Mesenteric fat pad (tissue), 1 donor: ENCODE measurements at places on chromosomes 6 and 20.

DNA sequence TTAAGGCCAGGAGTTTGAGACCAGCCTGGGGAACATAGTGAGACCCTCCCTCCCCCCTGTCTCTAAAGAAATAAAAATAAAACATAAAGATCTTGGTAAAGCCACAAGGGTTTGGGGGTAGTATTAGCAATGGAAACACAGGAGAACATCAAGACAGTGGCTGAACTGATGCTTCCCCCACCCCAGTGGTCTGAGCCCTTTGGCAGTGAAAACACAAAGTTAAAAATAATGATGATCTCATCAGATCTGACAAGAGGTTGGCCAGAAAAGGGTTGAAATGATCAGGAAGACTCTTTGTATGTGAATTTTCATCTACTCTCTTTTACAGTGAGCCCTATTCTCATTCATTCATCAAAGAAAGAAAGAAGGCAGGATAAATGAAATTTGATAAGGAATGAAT lies 93.7 kb downstream of the KCNB1 start:
- DNase-seq, result no peak

- no peak for DNase-seq
Measured at GRCh38 chr6:125693480-125693879, 56.0 kb upstream of the HEY2 start.

GRCh38 chr6:123417535-123417934 lies 219.2 kb downstream of the TRDN start:
- DNase-seq, result no peak

DNA sequence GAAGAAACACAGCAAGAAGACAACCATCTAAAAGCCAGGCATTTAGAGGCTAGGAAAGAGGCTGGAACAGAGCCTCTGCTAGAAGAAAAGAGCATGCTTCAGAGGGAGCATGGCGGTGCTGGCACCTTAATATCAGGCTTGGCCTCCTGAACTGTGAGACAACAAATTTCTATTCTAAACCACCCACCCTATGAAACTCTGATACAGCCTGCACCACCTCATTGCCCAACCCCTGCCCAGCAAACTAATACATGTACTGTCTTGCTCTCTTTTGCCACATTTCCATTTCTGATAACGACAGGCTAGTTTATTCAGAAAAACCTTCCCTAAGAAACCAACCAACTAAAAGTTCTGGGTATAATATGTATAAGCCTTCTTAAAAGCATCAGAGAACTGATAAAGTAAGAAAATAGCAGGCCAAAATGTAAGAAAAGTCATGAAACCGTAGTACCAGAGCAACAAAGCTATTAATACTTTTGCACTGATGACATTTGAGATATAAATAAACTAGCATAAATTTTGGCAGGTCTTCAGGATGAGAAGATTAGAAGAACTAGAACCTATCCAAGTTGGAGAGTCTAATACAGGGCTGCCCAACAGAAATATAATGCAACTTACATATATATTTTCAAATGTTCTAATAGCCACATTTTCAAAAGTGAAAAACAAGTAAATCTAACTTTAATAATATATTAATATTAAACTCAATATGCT lies 184.7 kb upstream of the HSF2 start:
- no peak for DNase-seq

DNA sequence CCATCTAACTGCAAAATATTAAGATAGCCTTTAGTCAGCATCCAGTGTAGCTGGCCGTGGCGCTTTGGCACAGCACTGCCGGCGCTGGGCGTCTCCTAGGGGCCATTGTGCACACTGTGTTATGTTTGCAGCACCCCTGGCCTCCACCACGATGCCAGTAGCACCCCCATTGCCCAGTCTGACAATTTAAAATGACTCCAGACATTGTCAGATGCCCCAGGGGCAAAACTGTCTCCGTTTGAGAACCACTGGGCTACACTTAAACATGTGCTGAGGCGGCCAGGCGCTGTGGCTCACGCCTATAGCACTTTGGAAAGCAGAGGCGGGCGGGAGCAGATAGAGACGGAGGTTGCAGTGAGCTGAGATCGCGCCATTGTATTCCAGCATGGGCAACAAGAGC lies 6.0 kb upstream of the MTG2 start:
- DNase-seq, result no peak

DNA sequence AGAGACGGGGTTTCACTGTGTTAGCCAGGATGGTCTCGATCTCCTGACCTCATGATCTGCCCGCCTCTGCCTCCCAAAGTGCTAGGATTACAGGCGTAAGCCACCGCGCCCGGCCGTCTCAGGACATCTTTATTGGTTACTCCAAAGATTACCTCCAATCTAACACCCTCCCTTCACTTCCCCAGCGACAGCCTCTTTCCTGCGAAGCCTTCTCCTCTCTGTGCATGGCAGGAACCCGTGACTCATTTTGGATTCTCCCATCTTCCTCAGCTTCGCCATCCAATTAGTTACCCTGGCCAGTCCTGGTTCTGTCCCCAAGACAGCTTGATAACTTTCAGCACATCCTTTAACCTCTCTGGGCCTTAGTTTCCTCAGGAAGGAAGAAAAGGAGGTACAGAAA lies 51.3 kb upstream of the TOX2 start:
- DNase-seq, result no peak

- DNase-seq, result no peak
Measured at GRCh38 chr6:19906171-19906570, 69.0 kb downstream of the ID4 start.

GRCh38 chr6:127855542-127856159 lies 45.2 kb downstream of the THEMIS start:
- no peak for DNase-seq

- no peak for DNase-seq
Measured at GRCh38 chr6:17381424-17382147, 11.8 kb upstream of the CAP2 start.

GRCh38 chr6:102631921-102632320 lies 1238.4 kb downstream of the GRIK2 start:
- no peak for DNase-seq

- DNase-seq, result no peak
Measured at GRCh38 chr20:41362748-41363140, 3.9 kb downstream of the EMILIN3 start.

- no peak for DNase-seq
Measured at GRCh38 chr6:128500749-128501600, 19.4 kb downstream of the PTPRK start.

- no peak for DNase-seq
Measured at GRCh38 chr6:141483598-141484061, 649.1 kb upstream of the GJE1 start.

DNA sequence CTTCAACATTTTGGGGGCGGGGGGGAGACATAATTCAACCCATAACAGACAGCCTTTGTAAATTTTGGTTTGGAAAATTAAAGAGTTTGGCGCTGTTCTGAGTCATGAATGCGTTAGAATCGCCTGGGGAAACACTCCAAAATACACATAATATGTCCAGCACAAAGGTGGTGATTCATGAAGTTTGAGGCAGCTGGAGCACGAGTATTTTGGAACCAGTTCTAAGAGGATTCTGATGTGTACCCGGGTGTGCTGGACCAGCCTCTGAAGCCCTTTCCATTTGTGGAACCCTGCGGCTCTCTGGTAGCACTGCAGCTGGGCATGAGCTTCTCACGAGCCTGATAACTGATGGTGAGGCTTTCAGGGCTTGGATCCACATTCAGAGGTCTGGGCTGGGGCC lies 4.7 kb downstream of the GMPR start:
- DNase-seq, result no peak

DNA sequence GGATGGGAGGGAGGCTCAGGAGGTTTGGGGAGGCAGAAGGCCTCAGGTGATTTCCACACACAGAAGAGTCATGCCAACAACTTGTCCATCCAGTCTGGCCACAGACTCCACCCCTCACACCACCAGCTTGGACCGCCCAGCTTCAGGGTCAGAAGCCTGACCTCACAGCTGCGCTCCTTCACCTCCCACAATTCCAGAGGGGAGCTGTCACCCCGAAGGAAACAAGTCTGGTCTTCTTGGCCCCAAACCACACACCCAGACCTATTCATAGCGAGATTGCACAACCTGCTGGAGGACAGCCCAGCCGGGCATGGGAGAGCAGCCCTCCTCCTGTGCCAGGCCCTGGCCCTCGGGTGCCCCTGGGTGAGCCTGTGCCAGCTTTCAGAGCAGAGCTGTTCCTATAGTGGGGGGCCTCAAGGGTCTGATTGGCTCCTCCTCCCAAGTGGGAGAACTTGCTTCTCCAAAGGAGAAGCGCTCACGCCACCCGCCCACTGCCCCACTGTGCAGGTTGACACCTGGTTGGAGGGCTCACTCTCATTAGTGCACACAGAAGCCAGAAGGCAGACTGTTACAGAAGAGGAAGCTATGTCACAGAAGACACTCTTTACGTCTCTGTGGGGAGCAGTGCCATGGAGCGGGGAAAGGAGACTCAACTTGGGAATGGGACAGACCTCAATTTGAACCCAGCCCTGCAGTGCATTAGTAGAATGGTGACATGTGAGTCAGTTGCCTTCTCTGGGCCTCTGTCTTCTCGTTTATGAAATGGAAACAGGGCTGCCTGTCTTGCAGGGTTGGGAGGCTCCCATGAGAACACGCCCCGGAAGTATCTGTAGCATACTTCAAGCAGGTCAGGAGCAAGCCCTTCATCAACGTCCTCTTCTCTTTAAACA lies 128.8 kb downstream of the FOXO3 start:
- DNase-seq, result no peak

DNA sequence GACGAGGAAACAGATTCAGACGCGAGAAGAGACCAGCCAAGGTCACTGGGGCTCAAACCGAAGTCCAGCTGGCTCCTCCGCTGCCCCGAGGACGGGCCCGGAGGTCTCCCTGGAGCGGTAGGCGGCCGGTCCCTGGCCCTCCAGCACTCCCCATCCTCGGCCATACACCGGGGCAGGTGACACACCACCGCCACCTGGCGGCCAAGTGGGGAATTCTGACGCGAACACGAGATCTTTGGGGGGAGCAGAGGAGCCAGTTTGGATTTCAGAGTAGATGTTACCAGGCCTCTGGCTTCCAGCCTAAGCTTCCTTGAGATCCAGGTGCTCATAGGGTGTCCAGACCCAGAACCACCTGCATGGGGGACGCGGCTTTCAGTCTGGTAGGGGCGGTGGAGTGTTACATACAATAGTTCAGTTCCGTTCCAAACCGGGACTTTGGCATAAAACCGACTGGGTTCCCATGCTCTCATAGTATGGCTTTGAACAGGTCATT lies 16.1 kb downstream of the BPIFB1 start:
- no peak for DNase-seq

GRCh38 chr20:15930311-15931305 lies 642.6 kb downstream of the KIF16B start:
- DNase-seq, result no peak

DNA sequence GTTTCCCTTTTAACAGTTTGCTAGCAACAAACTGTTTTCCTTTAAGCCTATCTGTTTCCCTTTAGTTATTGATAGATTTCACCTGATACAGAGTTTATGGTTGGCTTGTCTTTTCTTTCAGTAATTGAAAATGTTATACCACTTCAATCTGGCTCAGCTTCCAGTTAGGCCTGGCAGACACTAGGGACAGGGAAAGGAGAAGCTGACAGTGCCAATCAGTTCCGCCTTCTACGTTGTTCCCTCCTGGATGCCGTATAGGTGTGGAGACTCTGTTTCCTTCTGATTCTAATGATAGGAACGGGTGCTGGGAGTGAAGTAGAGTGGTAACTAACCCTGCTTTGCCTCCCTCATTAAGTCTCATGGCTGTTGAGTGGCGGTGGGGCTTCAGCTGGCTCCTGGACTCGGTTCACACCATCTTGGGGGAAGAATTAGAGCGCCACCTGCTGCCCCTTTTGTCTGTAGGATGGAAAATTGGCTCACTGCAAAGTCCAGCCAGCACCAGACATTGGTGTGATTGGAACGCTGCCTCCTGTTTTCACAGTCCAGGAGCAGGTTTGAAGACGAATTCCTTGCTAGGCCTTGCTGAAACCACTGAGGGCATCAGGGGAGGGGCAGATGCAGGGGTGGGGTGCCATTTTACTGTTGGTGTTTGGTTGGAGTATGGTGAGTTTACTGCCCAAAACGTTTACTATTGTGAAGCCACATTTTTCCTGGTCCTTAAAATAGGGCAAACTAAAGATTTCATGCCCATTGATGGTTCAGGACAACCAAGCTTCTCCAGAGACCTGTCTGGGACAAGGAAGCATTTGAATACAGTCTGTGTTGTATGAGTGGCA lies 1729.5 kb downstream of the GRIK2 start:
- no peak for DNase-seq

GRCh38 chr20:32052778-32053362 lies 828 bp downstream of the HCK start:
- DNase-seq, result peak; percentile 93

DNA sequence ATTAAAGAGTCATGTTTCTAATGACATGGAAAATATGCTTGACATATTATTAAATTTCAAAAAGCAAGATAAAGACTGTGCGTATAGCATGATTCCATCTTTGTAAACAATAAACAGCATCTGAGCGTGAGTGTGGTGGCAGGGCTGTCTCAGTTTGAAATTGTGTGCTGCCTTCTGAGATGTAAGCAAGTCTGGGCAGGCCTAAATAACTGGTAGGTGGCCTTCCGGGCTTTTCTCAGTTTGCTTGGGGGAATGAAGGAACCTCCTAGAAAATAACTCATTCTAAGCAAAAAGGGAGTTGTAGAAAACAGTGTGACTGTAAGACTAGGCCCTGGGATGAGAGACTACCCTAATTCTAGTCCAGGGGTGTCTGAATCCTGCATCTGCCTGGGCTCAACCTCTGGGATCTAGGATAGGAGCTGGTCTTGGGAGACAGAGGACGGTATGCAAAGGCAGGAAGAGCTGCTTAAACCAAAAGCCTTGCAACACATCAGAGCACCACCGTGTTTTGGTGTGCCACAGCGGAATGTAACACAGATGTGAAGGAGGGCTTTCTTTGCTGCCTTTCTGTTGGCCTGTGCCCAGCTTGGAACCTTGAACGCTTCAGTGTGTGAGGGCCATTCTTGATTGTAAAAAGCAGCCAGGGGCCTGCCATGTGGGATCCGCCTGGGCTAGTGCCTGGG lies 63.5 kb upstream of the L3MBTL3 start:
- DNase-seq, result no peak

GRCh38 chr6:5279891-5280338 lies 18.6 kb downstream of the FARS2 start:
- DNase-seq, result no peak

- no peak for DNase-seq
Measured at GRCh38 chr6:78599526-78599925, 267.8 kb upstream of the IRAK1BP1 start.

DNA sequence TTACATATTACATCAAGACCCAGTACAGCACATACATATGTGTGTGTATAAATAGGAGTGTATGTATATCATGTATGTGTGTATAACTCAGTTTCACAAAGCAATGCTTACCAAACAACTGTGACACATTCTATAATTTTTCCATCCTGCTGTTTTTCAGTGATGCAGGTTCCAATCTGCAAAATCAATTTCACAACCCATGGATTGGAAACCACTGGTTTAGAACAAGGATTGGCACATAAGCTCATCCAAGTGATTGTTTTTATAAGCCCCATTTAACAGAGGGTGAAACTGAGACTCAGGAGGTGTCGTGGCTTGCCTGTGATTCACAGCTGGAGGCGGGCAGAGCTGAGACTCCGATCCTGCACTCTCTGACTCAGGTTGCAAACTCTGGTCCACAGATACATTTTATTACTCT lies 158.2 kb downstream of the ZMYND8 start:
- no peak for DNase-seq
